ENCODE measurements at places on chromosomes 6 and 20. TPM values are rescaled to one million over a fixed set of nuclear protein-coding genes. Genes with fewer than 3 reads are reported as not detected.

Gene ZKSCAN3
- 2.5 TPM for total RNA-seq

Gene TBCC
- total RNA-seq, result 61.8 TPM

Gene SLC24A3
- total RNA-seq, result 3.3 TPM

Gene CYP21A2
- total RNA-seq, result not detected

Gene POM121L2
- total RNA-seq, result not detected

DNA sequence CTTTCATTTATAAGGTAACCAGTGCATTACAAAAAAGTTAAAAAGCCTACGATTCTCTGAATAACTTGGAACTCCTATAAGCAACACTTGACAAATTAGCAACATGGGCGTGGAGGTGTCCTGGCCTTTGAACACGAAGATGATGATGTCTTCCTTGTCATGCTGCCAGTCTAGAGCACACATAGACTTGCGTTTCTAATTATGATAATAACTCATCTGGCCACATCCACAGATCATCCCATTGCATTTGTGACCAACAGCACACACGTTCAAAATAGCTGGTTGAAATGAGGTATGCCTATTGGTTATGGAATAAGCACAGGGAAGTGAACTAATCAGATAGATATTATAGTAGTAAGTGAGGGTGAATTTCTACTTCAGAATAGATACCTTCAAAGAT, 608.9 kb downstream of the PRKN start:
- peaks cover 8% of the 10 kb centered on the region for H3K4me1 ChIP-seq
- no peak overlapping the region for H3K4me3 ChIP-seq
- H3K36me3 ChIP-seq, result no peaks in the 10 kb centered on the region

DNA sequence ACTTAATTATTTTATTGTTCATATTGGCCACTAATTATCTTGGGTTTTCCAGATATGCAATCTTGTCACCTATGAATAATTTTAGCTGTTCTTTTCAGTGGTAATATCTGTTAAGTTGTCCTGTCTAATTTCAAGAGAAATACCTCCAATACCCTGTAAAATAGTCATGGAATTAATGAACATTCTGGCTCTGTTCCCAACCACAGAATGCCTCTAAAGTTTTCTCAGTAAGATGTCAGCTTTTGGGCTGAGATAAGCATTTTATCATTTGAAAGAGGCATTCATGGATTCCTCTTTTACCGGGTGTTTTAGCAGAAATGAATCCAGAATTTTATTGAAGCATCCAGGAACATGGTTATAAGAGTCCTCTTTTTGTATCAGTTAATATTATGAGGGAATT, 109.3 kb downstream of the WDR27 start:
- H3K27me3 ChIP-seq, result no peaks in the 10 kb centered on the region
- peaks cover 5% of the 10 kb centered on the region for H3K36me3 ChIP-seq
- no peak overlapping the region for H3K4me3 ChIP-seq
- no peak for DNase-seq
- no peak overlapping the region for H3K27ac ChIP-seq

DNA sequence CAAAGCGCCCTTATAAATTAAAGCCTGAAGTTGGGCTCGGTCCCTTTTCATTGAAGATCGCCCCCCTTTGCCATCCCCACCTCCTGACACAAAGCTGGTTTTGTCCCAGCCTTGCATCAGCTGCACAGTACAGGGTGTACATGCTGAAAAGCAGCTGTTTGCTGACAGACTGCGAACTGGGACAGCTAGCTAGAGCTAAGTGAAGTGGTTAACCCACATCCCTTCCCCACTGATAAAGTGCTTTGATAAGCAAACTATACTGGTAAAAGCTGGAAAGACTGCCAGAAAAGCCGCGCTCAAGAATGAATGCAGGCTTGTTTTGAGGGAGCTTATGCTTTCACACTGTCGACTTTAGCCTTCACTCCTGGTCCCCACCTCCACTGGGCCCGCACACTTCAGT, 207.3 kb downstream of the GMDS start:
- no peak overlapping the region for H3K27ac ChIP-seq
- no peaks in the 10 kb centered on the region for H3K27me3 ChIP-seq
- no peaks in the 10 kb centered on the region for H3K36me3 ChIP-seq
- DNase-seq, result no peak
- no peak overlapping the region for H3K4me3 ChIP-seq
- no peaks in the 10 kb centered on the region for H3K4me1 ChIP-seq

- H3K27ac ChIP-seq, result no peak overlapping the region
- H3K27me3 ChIP-seq, result no peaks in the 10 kb centered on the region
- no peaks in the 10 kb centered on the region for H3K36me3 ChIP-seq
- no peaks in the 10 kb centered on the region for H3K4me1 ChIP-seq
- H3K4me3 ChIP-seq, result no peak overlapping the region
Observed at GRCh38 chr6:119186490-119186889, 108.0 kb upstream of the FAM184A start.

DNA sequence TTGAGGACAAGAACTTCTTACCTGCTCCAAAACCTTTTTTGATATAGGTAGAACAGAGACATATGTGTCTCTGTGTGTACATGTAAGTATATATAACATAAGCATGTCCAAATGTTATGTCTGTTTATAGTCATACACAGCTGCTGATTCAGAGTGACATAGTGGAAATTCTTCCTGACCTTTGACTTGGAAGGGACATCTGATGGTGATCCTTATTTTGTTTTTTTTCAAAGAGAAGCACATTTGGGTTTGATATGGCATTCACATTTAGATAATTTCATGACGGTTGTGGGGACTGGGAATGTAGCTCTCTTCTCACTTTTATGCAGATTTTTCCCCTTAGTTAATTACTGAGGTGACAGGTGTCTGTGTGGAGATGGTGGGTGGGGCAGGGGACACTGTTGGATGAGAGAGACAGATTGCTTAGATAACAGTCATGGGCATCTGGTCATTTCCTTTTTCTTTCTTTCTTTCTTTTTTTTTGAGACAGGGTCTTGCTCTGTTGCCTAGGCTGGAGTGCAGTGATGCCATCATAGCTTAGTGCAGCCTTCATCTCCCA, 39.0 kb downstream of the FARS2 start:
- no peaks in the 10 kb centered on the region for H3K27me3 ChIP-seq
- H3K36me3 ChIP-seq, result no peaks in the 10 kb centered on the region
- DNase-seq, result no peak
- peaks cover 14% of the 10 kb centered on the region for H3K4me1 ChIP-seq

DNA sequence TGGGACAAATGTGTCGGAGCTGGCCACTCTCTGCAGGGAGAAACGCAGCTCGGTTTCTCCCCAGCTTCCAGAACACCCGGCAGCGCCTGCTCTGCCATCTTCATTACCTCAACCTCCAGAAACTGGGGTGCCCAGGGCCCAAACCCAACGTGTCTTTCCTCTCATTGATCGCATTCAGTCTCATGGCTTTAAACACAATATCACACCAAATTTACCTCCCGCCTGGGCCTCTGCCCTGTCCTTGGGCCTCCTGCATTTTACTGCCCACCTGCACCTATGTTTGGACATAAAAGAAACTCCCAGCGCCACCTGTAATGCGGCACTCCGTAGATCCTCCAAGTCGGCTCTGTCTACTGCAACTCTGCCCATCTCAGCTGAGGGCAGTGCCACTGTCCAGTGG, 22.2 kb downstream of the SERPINB6 start:
- H3K4me3 ChIP-seq, result no peak overlapping the region
- H3K36me3 ChIP-seq, result no peaks in the 10 kb centered on the region
- no peak for DNase-seq
- H3K27ac ChIP-seq, result peak overlapping the region; percentile 93
- peaks cover 38% of the 10 kb centered on the region for H3K4me1 ChIP-seq

DNA sequence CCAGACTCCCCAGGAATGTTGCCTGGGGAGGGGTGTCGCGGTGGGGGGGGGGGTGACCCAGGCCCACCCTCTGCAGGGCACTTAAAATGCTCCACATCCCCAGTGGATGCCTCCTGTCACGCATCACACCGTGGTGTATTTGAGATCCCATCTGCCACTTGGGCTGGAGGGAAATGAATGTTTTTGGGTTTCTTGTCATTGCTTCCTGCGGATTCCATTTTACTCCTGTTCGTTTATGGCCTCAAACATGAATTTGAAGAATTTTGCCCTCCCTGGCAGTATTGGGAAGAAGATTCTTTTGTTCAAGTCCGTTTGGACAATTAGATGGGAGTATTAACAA, 544 bp upstream of the KHDC1 start:
- no peaks in the 10 kb centered on the region for H3K36me3 ChIP-seq
- peaks cover 5% of the 10 kb centered on the region for H3K4me1 ChIP-seq
- H3K4me3 ChIP-seq, result peak overlapping the region; percentile 66
- no peak for DNase-seq
- H3K27me3 ChIP-seq, result no peaks in the 10 kb centered on the region

GRCh38 chr6:127391094-127391953, 47.9 kb upstream of the ECHDC1 start:
- no peak overlapping the region for H3K27ac ChIP-seq
- no peaks in the 10 kb centered on the region for H3K36me3 ChIP-seq
- H3K4me1 ChIP-seq, result peaks cover 18% of the 10 kb centered on the region
- no peak for DNase-seq
- H3K27me3 ChIP-seq, result no peaks in the 10 kb centered on the region

- H3K36me3 ChIP-seq, result no peaks in the 10 kb centered on the region
- no peak overlapping the region for H3K4me3 ChIP-seq
- no peaks in the 10 kb centered on the region for H3K4me1 ChIP-seq
Observed at GRCh38 chr6:159854959-159855358, 35.8 kb upstream of the MAS1 start.

- peak overlapping the region; percentile 69 for H3K4me3 ChIP-seq
- H3K27me3 ChIP-seq, result no peaks in the 10 kb centered on the region
- H3K27ac ChIP-seq, result peak overlapping the region; percentile 92
- peak; percentile 25 for DNase-seq
- H3K36me3 ChIP-seq, result no peaks in the 10 kb centered on the region
Observed at GRCh38 chr6:107488875-107489635, 862 bp upstream of the SOBP start.
